ENCODE measurements at places on chromosomes 1 and 21. TPM values are rescaled to one million over a fixed set of nuclear protein-coding genes. Genes with fewer than 3 reads are reported as not detected.

DNA sequence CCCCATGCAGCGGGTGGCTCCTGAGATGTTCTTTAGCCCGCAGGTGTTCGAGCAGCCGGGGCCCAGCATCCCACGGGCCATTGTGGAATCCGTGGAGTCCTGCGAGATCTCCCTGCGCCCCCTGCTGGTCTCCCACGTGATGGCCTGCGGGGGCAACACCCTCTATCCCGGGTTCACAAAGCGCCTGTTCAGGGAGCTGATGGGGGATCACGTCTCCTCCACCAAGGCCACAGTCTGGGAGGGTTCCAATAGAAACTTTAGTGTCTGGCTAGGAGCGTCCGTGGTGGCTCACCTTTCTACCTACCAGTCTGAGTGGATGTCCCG, 71.0 kb downstream of the ACTL8 start:
- no peak for DNase-seq

DNA sequence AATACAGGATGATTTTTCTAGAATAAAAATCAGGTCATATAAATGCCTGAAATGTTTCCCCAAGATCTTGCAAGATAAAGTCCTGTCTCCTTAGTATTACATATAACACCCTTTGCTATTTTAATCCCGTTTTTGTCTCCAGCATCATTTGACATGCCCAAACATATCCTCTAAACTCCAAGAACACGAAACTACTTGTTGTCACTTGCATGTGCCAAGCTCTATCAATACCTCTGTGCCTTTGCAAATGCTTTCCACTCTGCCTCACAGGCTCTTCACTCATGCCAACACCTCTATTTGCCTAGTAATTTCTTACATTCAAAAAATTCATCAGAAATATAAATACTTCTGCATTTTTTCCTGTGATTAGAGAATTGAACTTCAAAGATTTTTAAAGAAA, 37.9 kb downstream of the LRRIQ3 start:
- no peak for DNase-seq

DNA sequence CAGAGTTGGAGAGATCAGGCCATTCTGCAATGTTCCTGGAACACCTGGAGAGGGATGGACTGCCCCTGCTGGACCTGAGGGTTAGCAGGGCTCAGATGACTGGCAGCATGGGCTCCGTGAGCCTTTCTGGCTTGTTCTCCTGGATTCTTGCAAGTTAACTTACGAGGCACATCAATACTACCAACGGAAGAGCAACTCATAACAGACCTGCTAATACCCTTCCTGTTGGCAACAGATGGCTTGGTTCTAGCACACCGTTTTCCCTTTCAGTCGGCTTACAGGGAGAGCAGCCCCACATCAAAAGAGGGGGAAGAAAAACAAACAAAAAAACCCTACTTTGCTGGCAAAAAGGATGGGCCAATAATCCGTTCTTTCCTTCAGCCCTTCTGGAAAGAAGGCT, 47.9 kb downstream of the SLC66A1 start:
- DNase-seq: peak; percentile 77

DNA sequence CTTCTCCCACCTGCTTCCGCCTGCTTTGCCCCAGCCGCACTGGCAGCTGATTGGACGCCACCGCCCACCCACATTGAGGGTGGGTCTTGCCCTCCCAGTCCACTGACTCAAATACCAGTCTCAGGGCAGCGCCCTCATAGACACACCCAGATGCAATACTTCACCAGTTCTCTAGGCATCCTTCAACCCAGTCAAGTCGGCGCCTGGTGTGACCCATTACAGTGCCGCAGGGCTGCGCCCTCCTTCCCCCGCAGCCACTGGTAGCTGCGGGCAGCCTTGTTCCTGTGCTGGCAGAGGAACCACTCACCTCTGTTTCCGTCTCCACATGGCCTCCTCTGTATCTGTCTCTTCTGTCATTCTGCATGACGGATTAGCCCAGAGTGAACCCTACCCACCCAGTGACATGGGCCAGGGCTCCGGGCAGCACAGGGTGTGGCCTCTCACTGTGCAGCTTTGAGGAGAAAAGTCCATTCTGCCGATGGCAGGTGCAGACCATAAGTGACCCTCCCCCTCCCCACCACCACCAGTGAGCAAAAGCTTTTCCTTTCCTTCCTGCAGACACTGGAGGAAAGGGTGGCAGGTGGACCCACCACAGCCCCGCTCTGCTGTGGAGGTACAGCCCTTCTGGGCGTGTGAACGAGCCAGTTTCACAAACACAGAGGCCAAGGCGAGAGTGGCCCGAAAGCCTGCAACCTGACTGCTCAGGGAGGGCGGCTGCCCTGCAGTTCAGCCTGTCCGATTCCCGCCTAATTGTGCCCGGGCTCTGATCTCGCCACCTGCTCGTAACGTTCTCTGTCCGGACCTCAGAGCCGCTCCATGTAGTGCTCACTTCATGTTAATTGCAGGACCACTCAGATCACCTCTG, 57.1 kb downstream of the FAAP20 start:
- DNase-seq: peak; percentile 65

DNA sequence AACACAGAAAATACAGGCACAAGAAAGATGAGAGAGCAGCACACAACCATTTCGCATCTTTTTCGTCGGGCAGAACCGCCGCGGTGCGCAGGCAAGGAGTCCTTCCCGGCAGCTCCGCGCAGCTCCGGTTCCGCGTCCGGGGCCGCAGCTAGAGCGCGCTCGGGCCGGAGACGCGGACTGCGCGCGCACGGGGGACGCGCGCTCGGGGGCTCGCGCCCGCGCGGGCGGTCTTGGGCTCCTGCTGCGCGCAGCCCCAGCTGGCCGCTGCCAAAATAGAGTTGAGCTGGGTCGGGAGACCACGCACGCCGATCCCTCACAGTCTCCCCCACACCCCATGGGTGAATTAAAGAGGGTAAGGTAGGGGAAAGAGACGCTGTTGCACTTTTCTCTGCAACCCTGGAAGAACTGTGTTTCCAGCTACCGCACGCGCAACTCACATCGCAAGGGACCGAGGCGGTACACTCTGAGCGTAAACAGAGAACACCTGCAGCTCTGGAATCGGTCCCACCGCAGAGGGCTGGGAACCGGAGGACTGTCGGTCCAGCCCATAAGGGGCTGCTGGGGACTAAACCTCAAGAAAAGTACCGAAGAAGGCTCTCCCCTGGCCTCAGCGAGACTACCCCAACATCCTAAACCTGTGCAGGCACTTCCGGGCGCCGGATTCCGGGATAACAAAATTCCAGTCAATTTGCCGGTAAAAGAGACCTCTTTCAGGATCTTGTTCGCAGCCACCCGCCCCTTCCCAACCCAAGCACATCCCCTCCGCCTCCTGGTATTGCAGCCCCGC, 1.7 kb downstream of the NR5A2 start:
- no peak for DNase-seq

DNA sequence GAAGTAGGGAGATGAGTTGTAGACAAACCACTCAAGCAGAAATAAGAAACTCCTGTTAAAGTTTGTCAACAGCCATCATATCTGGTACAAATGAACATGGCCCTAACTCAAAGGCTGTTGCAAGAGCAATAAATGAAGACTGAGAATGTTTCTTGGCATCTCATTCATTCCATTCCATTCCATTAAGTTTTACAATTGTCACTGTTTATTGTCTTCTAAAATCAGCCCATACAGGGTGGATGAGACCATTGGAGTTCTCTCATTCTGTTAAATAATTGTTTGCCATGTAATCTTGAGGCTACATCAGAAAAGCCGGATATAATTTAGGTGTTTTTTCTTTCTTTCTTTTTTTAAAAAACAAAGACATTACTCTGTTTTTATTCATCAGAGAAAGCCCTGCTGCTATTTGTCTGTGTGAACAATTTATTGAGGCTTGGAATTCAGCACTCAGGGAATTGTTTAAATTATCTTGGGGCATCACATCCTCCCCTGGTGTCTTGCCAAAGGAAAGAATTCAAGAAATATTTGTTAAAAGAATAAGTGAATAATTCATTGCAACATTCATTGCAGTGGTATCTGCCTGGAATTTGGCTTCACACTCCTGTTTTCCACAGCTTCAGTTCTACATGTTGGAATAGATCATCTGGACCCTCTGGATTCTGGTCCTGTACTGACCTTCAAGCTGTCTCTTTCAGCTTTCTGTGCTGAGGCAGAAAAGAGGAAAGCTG, 604.5 kb downstream of the PLPP3 start:
- DNase-seq: no peak

Gene RHD
- not detected for total RNA-seq

Gene LCE1E
- total RNA-seq: not detected

Gene TBX15
- total RNA-seq: 7.0 TPM

Gene TINAGL1
- total RNA-seq: 61.7 TPM
